ENCODE measurements at places on chromosomes 2 and 18.
A peak's percentile ranks its signal among the peaks of the same experiment; 100 is the strongest.

DNA sequence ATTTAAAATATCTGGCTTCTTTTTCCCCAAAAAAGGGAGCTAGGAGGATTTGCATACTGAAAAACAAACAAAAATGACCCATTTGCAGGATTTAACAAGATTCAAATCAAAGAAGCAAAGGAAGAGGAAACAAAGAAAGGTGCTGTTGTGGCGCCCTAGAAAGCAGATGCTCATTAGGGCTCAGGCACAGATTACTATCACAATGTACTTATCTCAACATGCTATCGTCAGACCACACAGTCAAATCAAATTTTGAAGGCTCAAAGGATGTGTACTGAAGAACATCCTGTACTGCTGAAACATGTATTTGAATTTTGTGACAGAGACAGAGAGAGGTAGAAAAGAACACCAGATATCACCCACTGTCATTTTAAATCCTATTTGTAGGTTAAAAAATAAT is 10.9 kb downstream of the RBMS1 start:
- DNase-seq, result no peak

GRCh38 chr2:118604811-118605210 is 242.6 kb downstream of the EN1 start:
- no peak for DNase-seq

DNA sequence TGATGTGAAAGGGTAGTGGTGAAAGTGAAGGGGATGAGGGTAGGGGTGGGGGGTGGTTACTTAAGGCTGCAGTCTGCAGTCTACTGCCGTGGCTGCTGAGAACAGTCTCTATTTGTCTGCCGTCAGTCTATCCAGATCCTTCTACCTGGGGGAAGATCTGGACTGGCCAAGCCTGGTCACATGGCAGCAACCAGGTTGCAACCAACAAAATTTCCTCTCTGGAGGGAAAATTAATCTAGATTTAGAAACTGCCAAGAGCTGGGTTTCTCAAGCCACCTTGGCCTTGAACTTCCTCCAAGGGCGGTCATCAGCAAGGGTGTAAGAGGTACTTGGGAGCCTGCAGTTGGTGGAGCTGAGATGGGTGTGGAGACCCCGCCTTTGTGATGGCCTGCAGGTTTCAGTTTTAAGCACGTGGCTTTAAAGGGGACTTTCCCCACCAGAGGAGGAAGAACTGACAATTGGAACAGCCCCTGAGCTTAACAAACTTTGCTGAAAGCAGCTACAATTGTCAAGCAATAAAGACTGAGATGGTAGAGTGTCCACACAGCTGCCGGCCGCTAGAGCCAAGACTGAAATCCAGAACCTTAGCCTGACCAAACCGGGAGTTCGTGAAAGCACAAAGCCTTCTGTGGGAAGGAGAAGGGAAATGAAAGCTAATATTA is 31.4 kb upstream of the KCMF1 start:
- peak; percentile 85 for DNase-seq

- no peak for DNase-seq
Measured at GRCh38 chr2:68391099-68391498, 26.0 kb downstream of the PLEK start.

DNA sequence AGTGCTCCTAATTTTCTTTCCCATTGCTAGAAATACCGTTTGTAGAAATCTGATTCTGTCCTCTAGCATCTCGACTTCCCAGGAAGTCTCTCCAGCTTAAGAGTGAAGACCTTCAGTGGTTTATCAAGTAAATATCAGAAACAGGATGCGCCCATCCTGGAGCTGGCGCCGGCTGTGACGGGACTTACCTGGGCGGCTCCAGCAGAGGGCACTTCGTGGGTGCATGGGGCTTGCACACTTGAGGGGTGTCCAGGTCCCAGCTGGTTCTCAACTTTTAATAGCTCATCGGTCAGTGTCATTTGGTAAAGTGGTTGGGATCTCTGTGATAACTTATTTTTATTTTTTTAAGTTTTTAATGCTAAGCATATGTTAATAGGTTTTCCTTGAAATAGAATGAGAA is 167.0 kb upstream of the TPO start:
- DNase-seq, result no peak

GRCh38 chr2:173865971-173866873 is 99.0 kb downstream of the SP3 start:
- DNase-seq, result no peak

DNA sequence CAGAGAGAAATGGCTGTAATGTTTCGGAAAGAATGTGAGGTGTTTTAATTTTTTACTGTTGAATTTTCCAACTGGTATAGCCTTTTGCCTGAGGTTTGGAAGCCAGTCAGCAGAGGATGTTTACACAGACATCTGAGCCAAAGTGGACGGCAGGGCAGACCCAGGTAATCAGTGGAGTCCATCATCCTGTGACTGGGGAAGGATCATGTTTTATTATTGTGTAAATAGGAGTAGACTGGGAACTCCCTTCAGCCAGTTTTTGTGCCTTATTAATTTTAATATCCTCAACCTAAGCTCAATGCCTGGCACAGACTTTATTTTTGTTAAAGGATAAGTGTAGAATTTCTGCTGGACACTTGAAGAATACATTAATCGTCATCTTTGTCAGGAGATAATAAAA is 142.0 kb upstream of the GAREM1 start:
- DNase-seq, result no peak

- no peak for DNase-seq
Measured at GRCh38 chr2:177465400-177466138, 73.0 kb downstream of the AGPS start.
